CD4-positive, alpha-beta T cell treated with Interferon alpha-2 for 1 hour (primary cell): ENCODE measurements at places on chromosomes 3 and 15.

DNA sequence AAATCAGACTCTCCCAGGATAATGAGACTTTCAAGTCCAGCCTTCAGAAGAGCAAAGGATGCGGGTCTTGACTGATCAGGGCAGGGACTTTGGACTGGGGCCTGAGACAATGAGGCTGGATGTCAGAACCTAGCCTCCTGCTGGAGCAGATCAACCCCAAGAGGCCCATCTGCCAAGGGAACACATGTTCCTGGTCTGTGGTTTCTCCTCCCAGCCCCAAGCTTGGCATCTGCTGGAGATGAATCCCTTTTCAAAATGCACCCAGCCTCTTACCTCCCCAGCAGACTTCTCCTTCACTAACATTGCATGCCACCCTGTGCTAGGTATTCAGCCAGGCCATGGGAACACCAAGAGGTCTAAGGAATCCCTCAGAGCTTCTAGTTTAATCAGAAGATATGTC is 43.7 kb upstream of the MFGE8 start:
- no peak for DNase-seq

DNA sequence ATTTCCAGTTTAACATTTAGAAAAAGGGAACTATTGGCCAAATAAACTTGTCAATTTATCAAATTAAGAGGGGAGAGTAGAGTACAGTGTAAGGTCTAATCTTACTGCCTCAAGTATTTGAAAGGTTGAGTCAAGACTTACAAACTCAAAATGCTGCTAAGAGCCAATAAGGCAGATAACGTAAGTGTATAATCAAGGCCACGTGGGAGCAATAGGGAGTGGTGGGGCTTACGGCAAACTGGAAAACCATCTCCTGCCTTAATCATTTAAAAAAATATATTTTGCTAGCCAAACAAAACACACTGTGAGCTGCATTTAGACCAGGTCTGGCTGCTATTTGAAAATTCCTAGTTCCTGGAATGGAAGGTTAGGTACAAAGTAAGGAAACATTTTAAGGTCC is 107.3 kb upstream of the FRMD4B start:
- no peak for DNase-seq

GRCh38 chr3:149179220-149179619 is 42.4 kb downstream of the CP start:
- DNase-seq, result no peak

DNA sequence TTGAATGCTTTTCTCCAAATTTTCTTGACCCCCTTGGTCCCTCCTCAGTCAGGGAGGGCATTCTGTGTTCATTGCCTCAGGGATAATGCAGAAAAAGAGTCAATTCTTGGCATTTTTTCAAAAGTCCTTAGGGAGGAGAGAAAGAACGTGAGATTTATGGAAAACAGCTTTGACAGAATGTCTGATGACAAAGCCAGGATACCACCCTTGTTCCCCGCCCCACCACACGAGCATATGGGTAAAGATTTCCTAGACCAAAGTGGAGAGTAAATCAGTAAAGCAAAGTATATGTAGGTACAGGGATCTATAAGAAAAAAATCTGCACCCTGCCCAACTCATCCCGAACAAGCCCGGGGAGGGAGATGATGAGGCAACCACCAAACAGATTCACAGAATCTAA is 11.2 kb downstream of the SRGAP3 start:
- no peak for DNase-seq

DNA sequence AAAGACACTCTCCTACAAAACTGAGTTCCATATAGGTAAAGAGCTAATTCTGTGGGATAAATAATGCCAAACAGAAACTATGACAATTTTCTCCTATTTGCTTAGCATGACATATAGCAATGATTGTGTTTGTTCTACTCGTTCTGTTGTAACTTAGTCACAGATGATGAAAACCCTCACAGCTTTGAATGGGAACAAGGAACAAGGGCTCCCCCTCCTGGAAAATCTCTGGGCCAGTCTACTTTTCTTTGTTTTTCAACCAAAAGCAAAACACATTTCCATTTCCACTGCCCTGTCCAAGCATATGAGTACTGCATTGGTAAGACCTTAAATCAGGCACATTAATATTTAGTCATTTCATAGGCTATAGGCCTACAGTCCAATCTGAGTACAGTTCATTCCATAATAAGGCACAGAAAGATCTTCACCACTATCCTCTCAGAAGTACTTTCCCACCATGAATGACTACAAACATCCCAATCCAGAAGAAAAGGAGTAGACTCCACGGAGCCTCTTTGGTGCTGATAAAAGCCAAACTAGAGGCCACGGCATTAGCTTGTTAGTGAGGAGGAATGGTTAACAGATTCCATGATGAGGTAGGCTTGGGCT is 67.1 kb downstream of the ATP8B4 start:
- DNase-seq, result peak; percentile 21

DNA sequence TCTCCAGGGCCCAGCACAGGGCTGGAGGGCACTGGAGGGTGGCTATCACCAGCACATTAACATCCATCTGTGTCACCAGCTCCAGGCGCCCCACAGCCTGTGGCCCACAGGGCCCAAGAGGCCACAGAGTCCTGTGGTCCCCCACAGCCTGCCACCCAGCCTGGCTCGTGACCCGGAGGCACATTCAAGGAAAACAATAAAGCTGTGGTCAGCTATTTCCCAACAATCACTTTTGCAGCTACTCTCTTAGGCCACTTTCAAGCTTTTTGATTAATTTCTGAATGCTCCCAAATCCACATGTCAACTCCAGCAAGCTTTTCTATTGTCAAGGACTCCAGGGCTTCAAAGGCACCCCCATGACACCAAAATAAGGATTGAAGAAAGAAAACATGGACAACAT is 16.7 kb downstream of the IDH2 start:
- no peak for DNase-seq

GRCh38 chr15:36911322-36911944 is 188.9 kb downstream of the MEIS2 start:
- DNase-seq, result no peak

GRCh38 chr3:195757438-195757770 is 36.6 kb downstream of the MUC20 start:
- DNase-seq, result no peak

- DNase-seq, result no peak
Observed at GRCh38 chr3:73621388-73621787, 3.4 kb downstream of the PDZRN3 start.

DNA sequence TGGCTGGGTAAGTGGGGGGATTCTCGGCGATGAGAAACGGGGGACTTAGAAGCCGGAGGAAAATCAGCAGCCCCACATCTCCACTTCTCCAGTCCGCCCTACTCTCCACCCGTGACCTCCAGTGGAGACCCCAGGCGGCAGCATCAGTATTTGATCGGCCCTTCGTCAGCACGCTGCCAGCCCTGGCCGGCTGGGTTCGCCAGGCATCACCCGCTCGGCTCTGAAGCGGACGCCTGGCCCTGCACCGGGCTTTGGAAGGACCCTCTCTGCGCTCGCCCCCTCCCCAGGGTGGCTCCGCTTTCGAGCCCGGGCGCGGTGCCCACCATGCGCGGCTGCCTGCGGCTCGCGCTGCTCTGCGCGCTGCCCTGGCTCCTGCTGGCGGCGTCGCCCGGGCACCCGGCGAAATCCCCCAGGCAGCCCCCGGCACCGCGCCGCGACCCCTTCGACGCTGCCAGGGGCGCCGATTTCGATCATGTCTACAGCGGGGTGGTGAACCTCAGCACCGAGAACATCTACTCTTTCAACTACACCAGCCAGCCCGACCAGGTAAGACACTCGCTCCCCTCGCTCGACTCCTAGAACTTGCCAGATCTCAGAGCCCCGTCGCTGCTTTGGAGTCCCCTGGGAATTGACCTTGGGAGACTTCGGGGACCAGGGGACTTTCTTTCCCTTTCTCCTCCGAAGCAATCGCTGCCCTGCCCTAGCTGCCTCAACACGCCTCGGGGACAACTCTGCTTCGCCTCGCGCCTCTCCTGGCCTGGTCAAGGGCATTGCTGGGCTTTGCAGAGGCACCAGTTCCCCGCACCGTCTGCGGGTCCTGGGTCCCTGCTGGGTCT is 561 bp downstream of the SIDT1 start:
- DNase-seq, result no peak

- DNase-seq, result no peak
Observed at GRCh38 chr15:72801590-72802325, 18.2 kb upstream of the ADPGK start.

GRCh38 chr3:55984626-55985025 is 483.6 kb downstream of the ERC2 start:
- no peak for DNase-seq

DNA sequence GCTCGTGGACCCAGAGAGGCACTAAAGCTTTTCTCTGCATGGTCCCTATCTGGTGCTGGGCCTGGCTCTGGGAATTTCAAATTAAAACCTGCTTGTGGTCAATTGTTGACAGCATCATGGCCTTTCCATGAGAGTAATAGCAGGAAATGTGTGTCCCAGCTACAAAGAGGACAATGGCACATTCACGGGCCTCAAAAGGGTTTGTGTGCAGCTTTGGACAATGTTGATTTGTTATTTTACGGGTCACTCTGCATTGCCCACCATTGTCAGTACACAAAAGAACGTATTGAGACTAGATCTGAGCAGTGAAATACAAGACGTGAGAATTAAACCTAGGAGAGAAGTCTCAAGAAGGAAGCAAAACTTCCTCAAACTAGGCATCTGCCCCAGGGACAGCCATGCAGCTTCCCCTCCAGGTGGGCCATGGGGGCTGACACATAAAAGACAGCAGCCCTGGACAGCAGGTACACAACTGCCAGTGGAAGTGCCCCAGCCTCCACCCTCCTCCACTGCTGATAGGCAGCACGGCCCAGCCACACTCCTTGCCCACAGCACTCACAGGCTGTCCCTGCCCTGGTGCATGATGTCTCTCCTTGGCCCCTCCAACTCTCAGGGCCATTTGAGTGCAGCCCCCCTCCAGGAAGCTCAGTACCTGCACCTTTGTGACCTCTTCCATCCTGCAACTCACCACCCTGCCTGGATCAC is 15.9 kb upstream of the LTF start:
- no peak for DNase-seq

- no peak for DNase-seq
Observed at GRCh38 chr3:156516284-156516683, 38.6 kb downstream of the SSR3 start.

DNA sequence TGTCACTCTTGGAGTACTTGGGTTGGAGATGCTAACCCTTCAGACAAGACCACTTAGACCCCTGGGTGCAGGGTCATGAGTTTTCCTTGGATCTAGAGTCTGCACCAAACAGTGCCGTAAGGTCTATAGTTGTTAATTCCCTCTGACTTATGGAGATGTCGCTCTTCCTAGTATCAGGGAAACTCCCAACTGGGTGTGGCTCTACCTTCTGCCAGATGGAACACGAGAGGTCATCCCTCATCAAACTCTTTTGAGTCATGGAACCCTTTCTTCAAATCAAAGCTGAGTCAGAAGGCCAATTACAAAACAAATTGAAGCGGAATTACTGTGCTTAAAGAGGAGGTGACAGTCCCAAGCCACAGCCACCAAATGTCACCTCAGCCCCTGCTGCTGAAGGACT is 514.9 kb upstream of the PROK2 start:
- no peak for DNase-seq

GRCh38 chr3:172061724-172062184 is 22.4 kb downstream of the FNDC3B start:
- DNase-seq, result peak; percentile 19

DNA sequence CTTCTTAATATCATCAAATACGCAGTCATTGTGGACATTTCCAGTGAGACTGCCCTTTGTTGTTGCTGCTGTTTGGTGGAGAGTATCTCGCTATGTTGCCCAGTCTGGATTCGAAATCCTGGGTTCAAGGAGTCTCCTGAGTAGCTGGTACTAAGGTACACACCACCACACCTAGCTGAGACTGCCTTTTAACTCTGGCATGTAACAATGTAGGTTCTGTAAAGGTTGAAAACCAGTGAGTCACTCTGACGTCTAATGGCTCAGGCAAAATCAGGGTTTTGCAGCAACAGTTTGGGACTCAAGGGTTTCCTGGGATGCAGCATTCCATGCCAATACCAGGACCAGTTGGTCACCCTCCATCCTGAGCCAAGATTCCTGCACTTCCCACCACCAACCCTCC is 52.2 kb downstream of the AQP9 start:
- no peak for DNase-seq

DNA sequence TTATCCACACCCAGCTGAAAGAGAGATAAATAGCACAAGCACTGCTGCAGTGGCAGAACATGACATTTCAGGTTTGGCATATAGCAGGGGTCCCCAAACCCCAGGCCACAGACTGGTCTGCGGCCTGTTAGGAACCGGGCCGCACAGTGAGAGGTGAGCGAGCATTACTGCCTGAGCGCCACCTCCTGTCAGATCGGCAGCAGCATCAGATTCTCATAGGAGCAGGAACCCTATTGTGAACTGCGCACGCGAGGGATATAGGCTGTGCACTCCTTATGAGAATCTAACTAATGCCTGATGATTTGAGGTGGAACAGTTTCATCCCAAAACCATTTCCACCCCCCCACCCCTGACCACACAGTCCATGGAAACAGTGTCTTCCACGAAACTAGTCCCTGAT is 54.6 kb downstream of the CCR4 start:
- DNase-seq, result no peak

GRCh38 chr3:58261954-58262666 is 24.5 kb downstream of the ABHD6 start:
- no peak for DNase-seq

DNA sequence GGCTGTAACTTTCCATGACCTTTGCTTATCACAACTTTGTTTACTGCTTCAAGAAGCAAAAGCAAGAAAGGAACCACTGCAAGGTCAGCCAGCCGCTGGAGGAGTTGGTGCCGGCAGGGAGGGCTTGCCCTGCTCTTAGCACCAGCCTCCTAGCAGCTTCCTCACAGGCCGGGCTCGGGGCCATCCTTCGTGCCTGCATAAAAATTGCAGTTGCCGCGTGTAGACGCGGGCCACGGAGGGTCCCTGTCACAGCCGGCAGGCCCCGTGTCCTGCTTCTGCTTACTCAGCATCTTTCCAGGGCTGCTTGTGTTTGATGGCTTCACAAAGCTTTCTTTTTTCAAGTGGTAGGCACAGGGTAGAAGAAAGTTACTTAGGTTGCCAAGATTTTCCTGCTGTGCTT is 84.4 kb downstream of the PGPEP1L start:
- no peak for DNase-seq

GRCh38 chr3:114078126-114078525 is 21.6 kb downstream of the QTRT2 start:
- DNase-seq, result no peak

GRCh38 chr3:77039606-77040171 is at the start of gene ROBO2:
Gene ROBO2, plus strand, starts transcription at chr3:77040099. Its CDS starts 687 bp downstream, at chr3:77040786.
- no peak for DNase-seq
